ENCODE measurements at places on chromosomes 7 and 10.
A peak's percentile ranks its signal among the peaks of the same experiment; 100 is the strongest.

- no peak for DNase-seq
Measured at GRCh38 chr10:48526846-48527505, 77.9 kb downstream of the ARHGAP22 start.

GRCh38 chr10:126171555-126171954, 216.7 kb downstream of the ADAM12 start:
- DNase-seq = no peak

- DNase-seq = peak; percentile 19
Measured at GRCh38 chr7:154794147-154794780, 208.7 kb downstream of the PAXIP1 start.

GRCh38 chr7:99622596-99622995, 5.8 kb downstream of the ZSCAN25 start:
- DNase-seq = no peak

DNA sequence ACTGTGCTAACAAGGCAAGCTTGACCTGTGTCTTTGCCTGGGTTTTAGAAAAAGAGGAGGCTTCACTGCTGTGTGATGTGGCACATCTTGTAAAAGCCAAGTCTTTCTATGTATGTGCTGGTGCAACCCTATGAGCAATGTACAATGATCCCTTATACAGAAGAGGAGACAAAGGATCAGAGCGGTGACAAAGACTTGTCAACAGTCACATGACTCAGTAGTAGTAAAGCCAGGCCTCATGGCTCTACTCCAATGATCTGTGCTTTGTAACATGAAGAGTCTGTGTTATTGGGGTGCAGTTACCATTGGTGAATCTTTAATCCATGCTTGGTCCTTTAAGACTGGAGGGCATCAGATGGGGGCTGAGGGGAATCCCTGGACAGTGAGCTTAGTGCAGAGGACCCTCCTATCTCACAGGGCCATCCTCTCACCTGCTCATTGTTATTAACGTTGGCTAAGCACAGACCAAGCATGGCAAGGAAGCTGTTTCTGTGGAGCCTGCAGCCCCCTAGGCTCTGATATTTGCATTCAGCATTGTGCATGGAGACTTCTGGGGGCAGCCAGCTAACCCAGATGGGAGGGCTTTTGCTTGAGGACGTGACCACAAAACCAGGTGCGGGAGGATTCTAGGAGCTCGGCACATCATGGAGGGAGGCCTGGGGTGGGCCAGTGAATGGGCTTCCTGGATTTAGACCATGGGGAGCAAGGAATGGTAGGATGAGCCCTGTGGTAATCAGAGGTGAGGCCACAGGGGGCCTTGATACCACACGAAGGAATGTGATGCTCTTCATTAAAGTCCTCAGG, 308.8 kb upstream of the ZNF32 start:
- DNase-seq = no peak

GRCh38 chr10:98446661-98447221, at the start of gene HPS1:
Gene HPS1, minus strand, starts transcription at chr10:98446935. Its CDS starts 3,695 bp downstream, at chr10:98443240.
- peak; percentile 89 for DNase-seq

DNA sequence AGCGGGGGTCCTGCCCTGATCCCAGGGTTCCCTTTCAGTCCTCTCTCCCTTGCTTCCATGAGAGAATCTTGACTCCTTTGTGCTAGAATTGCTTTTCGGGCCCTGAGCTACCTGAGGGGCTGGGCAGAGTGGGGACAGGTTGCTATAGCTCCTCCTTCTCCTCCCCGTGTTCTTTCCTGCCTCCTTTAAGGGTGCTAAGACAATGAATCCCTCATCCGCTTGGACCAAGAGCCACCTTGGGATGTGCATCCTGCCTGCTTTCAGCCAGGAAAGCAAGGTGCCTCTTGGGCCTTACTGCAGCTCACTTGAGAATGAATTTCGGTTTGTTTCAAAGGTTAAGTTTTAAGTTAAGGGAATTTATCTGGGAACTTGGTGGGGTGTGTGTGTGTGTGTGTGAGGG, 53.6 kb downstream of the ADRA2A start:
- DNase-seq = no peak

GRCh38 chr10:68212721-68213352, 19.1 kb downstream of the ATOH7 start:
- DNase-seq = peak; percentile 57

DNA sequence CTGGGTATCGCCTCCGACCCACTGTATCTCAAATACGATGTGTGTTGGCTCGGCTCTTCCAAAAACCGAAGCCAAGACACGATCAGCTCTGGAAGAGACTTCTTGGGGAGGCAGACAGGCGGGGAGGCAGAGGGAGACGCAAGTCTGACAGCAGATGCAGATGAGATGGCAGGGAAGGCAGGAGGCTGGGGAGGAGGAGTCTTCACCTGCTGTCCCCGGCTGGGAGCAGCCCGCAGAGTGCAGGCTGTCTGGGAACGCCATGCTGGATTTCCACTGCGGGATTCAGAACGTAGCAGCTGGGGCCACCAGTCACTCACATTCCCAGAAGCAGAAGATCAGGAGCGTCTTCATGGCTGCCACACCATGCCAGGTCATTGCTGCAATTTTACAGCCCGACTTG, 29.4 kb downstream of the CTBP2 start:
- no peak for DNase-seq

GRCh38 chr10:124231168-124232155, 138.1 kb upstream of the CHST15 start:
- peak; percentile 85 for DNase-seq

DNA sequence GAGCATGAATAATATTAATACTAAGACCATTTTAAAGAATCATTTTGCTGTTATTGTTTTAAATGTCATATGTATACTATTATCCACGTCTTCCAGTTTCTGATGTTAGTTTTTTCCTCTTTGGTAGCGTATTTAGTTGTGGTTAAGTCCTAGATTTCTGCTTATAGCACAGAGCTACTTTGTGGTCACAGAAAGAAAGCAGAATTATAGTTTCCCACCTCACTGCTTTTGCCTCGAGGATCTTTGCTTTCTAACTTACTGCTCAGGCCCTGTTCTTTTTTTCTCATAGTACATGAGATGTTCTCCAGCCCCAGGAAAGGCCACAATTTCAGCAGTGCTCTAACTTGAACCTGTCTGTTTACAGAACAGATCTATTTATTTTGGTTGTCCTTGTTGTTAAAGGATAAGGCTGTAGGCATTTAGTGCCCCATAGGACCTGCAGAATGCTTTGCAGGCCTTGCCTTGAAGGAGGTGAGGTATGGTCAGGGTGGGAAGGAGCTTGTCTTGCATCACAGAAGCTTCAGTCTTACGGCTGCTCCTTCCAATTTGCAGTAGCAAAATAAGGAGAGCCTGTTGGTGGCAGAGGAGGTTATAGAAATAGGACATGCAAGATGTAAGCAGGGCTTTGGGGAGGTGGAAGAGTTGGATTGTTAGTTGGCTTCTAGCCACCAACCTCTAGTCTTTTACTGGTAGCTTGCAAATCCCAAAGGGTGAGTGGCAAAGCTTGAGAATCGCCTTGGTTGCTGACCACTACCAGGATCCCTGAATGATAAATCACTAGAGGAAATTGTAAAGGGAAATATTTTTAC, 129.1 kb downstream of the LRRC4 start:
- DNase-seq = no peak

GRCh38 chr10:132328106-132328505, 3.9 kb upstream of the LRRC27 start:
- DNase-seq = peak; percentile 54

DNA sequence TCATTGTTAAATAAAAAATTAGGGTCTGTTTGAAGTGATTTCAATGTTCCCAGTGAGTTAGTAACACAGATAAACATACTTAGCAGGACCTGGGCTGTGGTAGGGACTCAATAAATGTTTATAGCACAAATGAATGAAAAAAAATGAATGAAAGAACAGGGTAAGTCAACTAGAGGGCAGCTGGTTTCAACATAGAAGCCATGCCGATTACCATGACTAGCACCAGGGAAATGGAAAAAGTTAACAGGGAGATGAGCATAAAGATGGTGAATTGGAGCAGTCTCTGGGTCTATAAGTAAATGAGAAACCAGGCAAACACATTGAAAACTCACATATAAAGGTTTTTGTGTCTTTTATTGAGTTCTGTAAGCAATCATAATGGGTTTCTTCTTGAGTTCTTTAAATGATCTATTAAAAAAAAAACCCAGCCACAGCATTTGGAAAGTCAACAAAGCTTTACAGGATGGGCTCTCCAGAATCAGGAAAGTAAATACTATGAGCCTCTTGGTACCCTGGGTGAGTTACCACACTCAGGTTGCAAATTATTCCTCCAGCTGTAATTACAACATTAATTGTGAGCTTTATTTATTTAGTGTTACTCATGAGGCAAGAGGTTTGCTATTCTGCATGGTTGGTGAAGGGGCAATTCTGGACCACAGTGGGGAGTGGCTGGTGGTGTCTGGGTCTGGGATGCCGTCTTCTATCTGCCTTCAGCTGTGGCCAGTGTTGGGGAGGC, 46.1 kb upstream of the MTPN start:
- no peak for DNase-seq

- no peak for DNase-seq
Measured at GRCh38 chr7:135257-135653, 57.1 kb upstream of the FAM20C start.

- peak; percentile 91 for DNase-seq
Measured at GRCh38 chr7:96321658-96322372, at the start of gene SLC25A13. Gene SLC25A13, minus strand, starts transcription at chr7:96322098. Its CDS starts 142 bp downstream, at chr7:96321956.

DNA sequence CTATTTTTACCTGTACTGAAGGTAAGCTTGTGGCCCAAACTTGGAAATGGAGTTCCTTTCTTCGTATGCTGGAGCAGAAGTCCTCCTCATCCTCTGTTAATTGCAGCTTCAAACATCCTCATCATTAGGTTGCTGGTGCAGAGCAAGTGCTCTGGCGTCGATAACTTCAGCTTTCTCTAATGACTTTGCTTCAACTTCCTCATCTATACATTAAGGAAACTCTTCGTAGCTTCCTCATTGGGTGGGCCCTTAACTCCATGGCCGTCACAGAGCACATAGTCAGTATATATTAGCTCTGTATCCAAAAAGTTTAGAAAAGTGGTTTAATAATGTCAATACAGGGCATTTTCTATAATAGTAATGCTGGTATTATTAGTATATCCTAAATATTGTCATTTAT, 447.7 kb downstream of the SUGCT start:
- DNase-seq = no peak

GRCh38 chr7:20030915-20031362, 186.2 kb downstream of the MACC1 start:
- no peak for DNase-seq

DNA sequence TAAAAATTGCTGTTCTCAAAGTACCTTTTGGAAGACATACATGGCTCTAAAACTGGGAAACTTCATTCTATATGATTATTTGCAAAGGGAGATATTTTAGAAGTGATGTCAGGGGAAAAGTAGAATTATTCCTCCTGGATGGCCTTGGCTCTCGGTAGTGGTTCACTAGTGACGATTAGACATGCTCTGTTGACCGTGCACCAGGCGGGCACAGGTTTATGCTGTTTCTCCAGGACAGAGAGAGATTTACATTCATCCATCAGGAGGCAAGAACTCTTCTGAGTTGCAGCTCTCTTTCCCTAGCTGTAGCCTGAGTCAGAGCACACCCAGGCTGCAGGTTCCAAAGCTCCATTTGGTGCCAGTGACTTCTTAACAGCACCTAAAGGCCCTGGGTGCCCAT, 184.9 kb upstream of the WDR11 start:
- no peak for DNase-seq

GRCh38 chr10:27947540-27947939, 51.3 kb downstream of the ODAD2 start:
- no peak for DNase-seq

- DNase-seq = peak; percentile 3
Measured at GRCh38 chr7:130444751-130445407, 4.1 kb upstream of the CEP41 start.

GRCh38 chr10:78339251-78339650, 305.6 kb downstream of the RPS24 start:
- DNase-seq = no peak

GRCh38 chr10:17352583-17352982, 101.8 kb downstream of the ST8SIA6 start:
- no peak for DNase-seq

DNA sequence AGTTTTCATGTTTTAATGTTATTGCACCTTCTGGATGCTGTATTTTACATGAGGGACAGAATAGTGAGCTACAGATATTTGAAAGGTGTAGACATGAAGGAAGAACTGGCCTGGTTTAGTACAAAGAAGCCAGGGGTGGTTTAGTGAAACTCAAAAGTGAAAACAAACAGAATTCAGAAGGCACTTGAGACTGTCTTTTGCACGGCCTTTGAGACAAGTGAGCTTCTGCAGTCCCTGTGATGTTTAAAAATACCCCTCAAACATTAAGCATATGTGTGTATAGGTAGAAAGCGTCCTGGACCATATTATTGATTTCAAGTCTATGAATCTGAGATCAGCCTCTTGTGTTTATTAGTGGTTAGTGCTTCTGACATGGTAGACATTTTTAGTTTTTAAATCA, 118.9 kb downstream of the CDK14 start:
- no peak for DNase-seq

- no peak for DNase-seq
Measured at GRCh38 chr10:124480860-124481259, 19.2 kb downstream of the LHPP start.

DNA sequence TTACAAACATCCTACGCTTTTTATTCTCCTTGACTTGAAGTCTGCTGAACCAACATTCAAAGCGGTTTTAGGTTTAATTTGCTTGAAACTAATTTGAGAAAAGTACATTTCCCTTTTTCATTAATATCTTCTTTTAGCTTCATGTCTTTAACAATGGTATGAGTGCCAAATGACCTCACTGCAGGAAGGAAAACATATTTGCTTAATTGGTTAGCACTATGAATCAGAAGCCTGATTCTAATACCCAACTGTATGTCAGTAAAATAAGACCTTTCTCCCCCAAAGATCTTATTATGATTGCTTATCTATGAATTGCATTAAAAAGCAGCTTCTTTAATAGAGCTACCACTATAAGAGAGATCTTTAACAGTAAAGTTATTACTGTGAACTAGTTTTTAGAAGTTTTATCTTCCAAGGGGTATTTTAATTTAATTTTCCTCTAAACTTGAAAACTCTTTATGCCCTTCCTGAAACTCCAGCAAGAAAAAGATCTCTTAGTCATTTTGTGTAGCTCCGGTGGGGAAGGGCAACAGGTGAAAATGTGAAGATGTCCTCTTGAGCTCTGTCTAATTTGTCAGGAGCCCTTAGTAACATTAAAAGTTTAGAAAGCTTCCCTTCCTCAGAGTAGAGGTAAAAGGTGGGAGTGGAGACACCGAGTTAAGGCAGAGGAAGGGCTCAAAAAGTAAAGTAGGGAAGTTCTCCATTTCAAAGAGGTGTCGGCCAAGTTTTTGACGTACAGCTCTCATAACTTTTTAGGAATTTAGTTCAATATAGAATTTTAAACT, 6.1 kb downstream of the COL1A2 start:
- DNase-seq = no peak

- DNase-seq = peak; percentile 24
Measured at GRCh38 chr7:106588422-106589197, 72.3 kb downstream of the CCDC71L start.

GRCh38 chr10:29250066-29250465, 38.8 kb upstream of the LYZL1 start:
- no peak for DNase-seq

DNA sequence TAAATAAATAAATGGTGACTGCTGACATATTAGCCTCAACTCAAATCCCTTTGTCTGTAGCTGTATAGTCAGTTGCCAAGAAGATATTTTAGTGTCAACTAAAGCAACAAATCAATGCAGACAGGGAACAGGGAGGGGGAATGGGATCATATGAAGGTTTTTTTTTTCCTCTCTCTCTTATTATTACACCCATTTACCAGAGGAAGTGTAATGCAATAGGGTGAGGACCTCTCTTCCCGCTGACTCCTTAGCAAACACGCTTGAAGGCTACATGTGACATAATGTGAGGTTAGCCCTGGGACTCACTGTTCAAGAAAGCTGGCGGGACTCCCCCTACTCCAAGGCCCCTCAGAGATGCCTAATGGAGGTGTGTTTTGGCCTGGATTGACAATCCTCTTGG, 88.2 kb downstream of the CHRM2 start:
- no peak for DNase-seq

All from erythroblast (primary cell).